ENCODE measurements at places on chromosomes 1 and 21. TPM values are rescaled to one million over a fixed set of nuclear protein-coding genes. Genes with fewer than 3 reads are reported as not detected.
A peak's percentile ranks its signal among the peaks of the same experiment; 100 is the strongest.

DNA sequence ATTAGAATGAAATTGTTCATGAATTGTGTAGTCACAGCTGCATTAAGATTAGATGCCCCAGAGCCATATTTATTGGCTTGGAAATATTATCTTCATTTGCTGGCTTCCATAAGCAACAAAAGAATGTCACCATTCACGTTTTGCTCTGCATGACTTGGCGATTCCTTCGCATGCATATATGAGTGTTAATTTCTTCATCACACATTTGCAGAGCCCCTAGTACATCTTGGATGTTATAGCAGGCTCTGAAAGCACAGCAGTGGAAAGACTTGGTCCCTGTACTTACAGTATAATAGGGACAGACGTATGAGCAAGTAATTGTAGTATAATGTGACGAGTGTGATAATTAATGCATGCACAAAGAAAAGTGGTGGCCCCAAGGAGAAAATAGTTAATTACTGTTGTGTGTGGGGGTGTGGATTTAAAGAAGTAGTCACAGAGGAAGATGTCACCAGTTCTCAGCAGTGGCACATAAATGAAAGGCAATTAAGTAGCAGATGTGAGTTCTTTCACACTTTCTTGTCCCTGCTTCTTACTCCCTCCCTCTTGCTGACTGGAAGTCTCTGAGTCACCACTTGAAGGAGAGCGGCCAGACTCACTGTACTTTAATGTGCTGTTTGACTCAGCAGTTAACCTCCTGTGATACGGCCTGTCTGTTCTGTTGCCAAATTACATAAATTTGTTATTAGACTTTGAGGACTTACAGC, 21.0 kb downstream of the S100A10 start:
- DNase-seq = no peak

DNA sequence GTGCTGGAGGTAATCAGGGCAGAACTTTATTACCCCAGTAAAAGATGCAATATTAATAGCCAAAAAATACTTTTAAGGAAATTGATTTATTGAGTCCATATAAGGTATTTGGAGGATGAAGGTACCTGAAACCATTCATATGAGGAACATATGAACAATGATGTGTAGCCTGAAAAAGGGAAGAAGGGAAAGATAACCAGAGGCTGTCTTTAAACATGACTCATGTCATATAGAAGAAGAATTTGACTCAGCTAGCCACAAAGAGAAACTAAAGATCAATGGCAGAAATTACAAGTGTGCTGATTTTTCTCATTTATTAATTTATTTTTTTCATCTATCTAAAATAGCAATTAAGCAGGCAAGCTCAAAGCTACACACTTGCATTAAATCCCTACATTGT, 136.2 kb upstream of the DUSP10 start:
- DNase-seq = no peak

Gene PTGFR
- 0.28 TPM for polyA plus RNA-seq

DNA sequence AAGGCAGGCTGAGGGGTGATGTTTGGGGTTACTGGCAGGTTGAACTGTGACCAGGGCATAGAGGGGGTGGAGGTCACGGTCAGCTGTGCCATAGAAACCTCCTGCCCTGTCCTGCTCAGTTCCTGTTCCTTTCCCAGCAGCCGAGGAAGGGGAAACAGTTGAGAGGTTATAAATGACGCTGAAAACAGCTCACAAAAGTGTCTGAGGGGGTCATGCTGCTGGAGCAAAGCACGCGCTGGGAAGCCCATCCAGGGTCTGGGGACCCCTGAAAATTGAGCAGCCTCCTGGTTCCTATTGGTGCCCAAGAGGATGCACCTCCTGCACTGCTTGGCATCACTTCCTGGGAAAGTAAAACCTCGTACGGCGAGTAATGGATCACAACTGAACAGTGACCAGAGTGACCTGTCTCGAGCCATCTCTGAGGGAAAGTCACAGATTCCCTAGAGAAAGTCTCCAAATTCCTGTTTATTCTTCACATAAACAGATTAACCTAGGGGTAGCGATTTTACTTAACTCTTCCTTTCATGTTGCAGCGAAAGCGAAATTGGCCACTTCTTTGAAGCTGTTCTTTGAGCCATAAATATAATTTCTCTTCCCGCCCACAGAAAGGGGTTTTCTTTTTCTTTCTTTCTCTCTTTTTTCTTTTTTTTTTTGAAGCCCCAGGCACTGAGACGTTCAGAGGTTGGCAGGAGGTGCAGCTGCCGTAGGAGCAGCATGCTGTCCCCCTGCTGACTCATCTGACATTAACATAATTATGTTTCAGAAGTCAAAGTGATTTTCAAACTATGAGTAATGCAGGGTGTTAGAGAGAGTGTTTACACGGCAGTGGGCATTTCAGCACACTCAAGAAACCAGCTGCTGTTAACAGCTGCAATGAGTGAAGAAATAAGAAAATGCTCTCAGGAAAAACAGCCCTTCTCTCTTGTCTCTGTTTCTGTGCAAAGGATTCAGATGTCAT, 41.8 kb upstream of the ATF3 start:
- peak; percentile 15 for DNase-seq

GRCh38 chr1:3350506-3351261, 103.8 kb upstream of the ARHGEF16 start:
- DNase-seq = no peak

Gene KLF17
- not detected for polyA plus RNA-seq

Gene LCE1D
- polyA plus RNA-seq = not detected

Gene LCE1B
- polyA plus RNA-seq = not detected

DNA sequence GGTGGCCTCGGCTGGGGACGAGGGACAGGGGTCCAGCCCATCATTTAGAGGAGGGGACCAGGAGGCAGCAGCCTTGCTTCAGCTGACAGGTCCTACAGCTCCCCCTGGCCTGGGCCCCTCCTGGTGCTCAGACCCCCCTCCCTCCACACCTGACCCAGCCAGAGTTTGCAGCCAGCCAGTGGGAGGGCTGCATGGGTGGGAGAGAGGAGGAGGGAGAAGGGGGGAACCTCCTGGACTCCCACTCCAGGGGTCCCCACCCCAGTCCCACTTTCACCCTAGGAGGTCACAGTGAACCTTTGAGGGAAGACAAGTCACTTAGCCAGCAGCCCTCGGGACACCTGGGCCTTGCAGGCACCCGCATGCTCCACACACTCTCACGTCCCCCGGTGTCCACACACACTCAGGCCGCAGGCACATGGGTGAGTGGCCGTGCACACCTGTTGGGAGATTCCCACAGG, 108.9 kb upstream of the ZBTB40 start:
- DNase-seq = no peak

- DNase-seq = no peak
Observed at GRCh38 chr1:38578271-38578951, 281.2 kb downstream of the RRAGC start.

DNA sequence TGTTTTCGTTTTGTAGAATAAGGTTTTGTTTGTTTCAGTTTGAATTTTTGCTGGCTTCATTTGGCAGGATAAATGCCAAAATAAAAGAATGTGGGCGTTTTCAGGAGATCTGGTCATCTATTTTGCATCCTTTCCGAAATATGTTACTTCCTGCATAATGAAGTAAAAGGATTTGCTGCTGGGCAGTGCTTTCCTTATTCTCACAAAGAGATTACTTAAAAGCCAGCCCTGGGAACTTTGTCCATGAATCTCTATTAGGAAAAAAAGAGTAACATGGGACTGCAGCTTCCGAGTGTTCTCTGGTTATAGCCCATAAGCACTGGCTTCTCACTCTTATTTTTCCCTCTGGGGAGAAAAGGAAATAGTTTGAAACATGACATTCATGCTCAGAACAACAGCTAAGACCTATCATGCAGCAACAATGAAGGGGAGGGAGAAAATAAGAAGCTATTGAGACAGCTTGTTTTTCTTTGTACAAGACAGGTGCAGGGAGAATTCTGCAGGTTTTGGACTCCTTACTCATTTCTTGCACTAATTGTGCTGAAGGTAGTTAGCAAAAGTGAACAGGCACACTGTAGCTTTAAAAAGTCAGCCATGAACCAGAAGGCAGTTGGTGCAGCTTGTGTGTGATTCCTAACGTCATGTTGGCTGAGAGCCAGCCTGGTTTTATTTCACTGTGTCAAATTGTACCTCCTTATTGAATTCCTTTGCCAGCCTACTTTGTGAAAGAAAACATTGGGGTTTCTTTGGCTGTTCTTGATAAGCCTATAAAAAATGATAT, at the start of gene SAMD13:
SAMD13 (plus strand) TSS at position 705 of the 781 bp plus-strand sequence. CDS start 1,527 bp downstream, outside the sequence.
- DNase-seq = peak; percentile 87

DNA sequence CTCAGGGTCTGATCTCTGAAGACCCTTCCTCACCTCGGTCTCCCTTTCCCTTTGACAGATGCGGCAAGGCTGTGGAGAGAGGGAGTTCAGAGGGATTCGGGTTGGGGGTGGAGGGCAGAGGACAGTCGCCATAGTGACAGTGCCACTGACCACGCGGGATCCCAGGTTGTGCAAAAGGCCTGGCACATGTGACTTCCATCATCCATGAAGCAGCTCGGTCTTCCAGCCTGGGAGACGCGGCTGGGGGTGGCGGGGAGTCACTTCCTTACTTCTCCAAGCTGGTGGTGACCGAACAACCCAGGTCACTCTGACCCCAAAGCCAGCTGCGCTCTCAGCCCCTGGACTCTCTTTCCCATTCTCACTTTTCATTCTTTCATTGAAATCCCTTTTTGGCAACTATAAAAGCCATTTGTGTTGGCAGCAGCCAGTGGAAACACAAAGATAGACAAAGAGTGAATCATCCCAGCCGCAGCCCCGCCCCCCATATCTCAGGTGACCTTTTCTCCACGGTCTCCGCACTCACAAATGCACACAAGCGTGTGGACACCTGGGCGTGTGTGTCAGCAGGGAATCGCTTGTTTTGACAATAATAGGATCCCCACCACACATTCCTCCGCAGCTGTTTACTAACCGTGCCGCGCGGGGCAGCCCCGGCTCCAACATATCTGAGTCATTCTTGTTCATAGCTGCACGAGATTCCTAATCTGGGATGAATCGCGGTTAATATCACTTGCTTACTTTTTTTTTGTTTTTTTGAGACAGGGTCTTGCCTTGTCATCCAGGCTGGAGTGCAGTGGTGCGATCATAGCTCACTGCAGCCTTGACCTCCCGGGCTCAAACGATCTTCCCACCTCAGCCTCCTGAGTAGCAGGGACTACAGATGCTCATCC, 68.3 kb downstream of the DHRS3 start:
- DNase-seq = no peak

DNA sequence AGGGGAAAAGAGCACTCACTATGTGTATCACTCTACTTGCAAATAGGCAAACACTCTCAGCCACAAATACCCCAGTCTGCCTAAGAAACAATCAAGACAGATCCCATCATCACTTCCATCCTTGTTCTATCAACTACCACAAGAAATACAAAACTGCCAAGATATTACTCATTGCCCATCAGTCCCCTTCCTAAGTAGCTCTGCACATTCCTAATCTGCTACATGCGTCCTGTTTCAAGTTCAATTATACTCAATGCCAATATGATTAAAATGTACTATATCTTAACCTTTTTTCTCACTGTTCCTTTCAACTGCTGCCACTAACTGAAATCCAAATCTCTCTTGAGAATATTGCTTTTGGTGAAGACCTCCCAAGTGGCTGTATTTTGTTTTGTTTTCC, 1688.4 kb downstream of the PLA2G4A start:
- DNase-seq = no peak

Gene OR2M3
- polyA plus RNA-seq = 0.02 TPM

DNA sequence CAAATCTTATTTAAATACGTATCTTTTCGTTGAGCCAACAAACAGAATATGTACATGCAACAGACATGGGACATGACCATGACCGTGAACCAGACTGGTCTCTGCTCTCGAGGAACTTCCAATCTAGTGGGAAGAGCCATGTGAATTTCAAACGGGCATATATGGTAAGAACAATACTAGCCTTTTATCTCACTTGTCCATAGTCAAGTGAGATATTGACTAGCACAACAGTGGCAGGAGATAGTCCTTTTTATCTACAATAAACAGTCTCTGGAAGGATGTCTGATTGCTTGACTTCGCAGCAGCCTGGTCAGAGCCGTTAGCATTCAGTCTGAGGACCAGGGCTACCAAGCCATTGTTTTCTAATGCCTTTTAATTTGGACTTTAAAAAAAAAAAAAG, 12.6 kb upstream of the PLA2G2C start:
- no peak for DNase-seq

GRCh38 chr1:30692201-30692947, 31.0 kb downstream of the MATN1 start:
- no peak for DNase-seq

Gene SERTAD4
- polyA plus RNA-seq = 3.3 TPM

Gene ST6GALNAC3
- 72.5 TPM for polyA plus RNA-seq

Gene AADACL4
- 1.9 TPM for polyA plus RNA-seq

DNA sequence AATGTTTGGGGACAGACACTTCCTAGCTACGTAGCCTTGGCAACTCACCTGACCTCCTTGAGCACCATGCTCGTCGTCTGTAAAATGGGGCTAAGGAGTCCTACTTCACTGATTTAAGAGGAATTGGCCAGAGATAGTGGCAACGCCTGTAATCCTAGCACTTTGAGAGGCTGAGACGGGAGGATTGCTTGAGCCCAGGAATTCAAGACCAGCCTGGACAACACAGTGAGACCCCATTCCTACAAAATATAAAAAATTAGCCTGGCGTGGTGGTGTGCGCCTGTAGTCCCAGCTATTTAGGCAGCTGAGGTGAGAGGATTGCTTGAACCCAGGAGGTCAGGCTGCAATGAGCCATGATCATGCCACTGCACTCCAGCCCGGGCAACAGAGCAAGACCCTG, 4.5 kb downstream of the SYTL1 start:
- no peak for DNase-seq

DNA sequence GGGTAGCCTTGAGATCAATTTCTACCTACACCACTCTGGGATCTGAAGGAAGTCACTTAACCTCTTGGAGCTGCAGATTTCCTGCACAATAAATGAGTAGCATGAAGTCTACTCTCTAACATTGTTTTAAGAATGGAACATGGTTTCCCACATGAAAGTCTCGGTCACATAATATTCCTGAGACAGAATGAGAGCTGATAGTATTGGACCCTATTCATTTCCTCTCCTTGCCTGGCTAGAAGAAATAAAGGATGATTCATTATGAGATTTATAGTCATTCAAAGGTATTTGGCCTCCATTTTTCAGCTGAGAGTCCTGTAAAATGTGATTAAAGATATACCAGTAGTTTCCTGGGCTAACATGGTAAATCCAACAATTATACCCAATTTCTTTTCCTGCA, 56.7 kb downstream of the ARHGAP29 start:
- DNase-seq = no peak

Gene TMEM82
- polyA plus RNA-seq = 3.1 TPM

DNA sequence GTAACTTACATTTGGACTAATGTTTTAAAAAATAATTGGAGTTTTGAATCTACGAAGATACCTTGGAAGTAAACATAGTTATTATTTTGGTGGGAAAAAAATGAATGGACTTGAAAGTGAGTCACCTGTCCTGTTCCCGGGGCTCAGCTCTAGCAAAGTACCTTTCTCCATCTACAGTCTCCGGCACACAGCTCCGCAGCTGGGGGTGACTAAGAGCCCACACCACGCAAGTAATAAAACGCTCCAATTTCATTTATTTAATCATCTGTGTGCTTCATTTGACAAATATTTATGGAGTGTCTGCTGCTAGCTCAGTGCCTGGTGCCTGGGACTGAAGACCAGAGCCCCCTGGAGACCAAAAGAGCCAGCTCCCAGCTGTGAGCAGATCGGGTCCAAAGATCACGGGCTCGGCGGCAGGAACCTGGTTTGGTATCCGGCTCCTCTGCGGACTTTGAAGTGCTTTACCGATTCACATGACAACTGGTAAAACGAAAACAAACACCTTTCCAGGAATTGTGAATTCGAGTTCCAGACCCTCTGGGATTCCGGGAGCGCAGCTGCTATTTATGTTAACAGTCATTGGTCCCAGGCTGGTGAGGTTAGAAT, 1.7 kb upstream of the RIPK4 start:
- no peak for DNase-seq
